Right lung (tissue), 10 donors: ENCODE measurements at places on chromosomes 16 and 17. TPM values are rescaled to one million over a fixed set of nuclear protein-coding genes. Genes with fewer than 3 reads are reported as not detected.

TMEM98 gene
- polyA plus RNA-seq = 263 TPM

SSTR5 gene
- 0.08 TPM for polyA plus RNA-seq

OR4D1 gene
- 0.04 TPM for polyA plus RNA-seq

RABEP2 gene
- polyA plus RNA-seq = 25.1 TPM

NKD1 gene
- polyA plus RNA-seq = 48.2 TPM

ARHGAP23 gene
- polyA plus RNA-seq = 27.3 TPM

OR1F1 gene
- not detected for polyA plus RNA-seq

TIGD7 gene
- polyA plus RNA-seq = 14.5 TPM

TPSG1 gene
- not detected for polyA plus RNA-seq

SAMD14 gene
- 16.7 TPM for polyA plus RNA-seq

ZPBP2 gene
- polyA plus RNA-seq = not detected

RAB37 gene
- 9.1 TPM for polyA plus RNA-seq
